ENCODE measurements at places on chromosomes 13 and 19. TPM values are rescaled to one million over a fixed set of nuclear protein-coding genes. Genes with fewer than 3 reads are reported as not detected.

GRCh38 chr19:31255831-31256592 lies 93.2 kb downstream of the TSHZ3 start:
- no peak overlapping the region for H3K27ac ChIP-seq
- no peaks in the 10 kb centered on the region for H3K36me3 ChIP-seq
- no peak overlapping the region for H3K4me3 ChIP-seq
- no peaks in the 10 kb centered on the region for H3K27me3 ChIP-seq
- DNase-seq, result no peak
- H3K4me1 ChIP-seq, result peaks cover 18% of the 10 kb centered on the region

Gene TJP3
- not detected for polyA plus RNA-seq

Gene TMPRSS9
- polyA plus RNA-seq, result not detected

GRCh38 chr19:48271531-48272151 lies 1.8 kb downstream of the ZNF114 start:
- H3K27me3 ChIP-seq, result no peaks in the 10 kb centered on the region
- DNase-seq, result peak; percentile 20
- peaks cover 14% of the 10 kb centered on the region for H3K4me1 ChIP-seq
- no peaks in the 10 kb centered on the region for H3K36me3 ChIP-seq

Gene ZNF525
- 0.29 TPM for polyA plus RNA-seq

All from CD14-positive monocyte (primary cell).